HS-5 (cell line): ENCODE measurements at places on chromosomes 6 and 20.

GRCh38 chr20:6421321-6422248, 298.8 kb upstream of the FERMT1 start:
- DNase-seq: no peak

DNA sequence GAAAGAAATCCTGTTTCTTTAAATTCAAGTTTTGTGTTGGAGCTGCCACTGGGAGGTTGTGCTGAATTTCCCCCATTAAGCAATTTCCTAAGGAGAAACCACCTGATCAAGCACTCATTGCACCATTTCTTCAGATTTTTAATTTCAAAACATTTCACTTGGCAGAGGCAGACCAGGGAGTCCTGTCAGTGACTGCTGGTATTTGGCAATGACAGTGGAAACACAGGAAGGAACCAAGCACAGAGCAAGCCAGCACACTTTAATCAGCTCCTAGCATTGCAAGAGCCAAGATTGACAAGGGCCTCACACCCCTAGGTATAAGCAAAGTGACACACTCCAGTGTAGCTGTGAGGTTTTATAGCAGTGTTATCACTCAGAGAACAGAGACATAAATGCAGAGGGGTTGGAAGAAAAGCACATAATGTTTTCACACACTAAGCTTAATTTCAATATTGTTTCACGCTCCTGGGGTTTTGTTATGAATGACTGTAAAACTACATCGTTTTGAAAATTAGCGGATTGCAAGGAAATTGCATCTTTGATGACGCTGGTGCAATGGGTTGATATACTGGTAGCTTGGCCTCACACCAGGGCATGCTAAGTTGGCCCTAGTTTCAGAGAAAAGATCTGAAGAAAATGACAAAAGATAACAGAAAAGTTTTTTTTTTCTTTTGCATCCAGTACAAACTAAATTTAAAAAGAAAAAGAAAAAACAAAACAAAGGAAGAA, 768.4 kb downstream of the TFAP2A start:
- DNase-seq: no peak

GRCh38 chr6:111429571-111429970, 53.4 kb downstream of the REV3L start:
- no peak for DNase-seq

DNA sequence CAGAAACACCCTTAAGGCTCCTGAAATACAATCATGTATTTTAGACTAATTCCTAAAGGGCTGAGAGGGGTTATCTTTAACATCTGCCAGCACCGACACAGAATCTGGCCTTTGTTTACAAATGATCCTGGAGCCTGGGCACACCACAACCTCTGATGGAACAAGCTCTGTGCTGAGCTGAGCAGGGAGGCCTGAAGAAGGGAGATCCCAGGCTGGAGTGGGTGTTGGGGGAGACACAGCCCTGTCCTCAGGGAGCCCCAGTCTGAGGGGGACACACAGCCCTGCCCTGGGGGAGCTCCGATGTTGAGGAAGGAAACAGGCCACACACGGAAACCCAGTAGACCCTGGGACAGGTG, 130.5 kb downstream of the VEGFA start:
- no peak for DNase-seq

- no peak for DNase-seq
Observed at GRCh38 chr6:105791583-105792318, 294.4 kb upstream of the PRDM1 start.

DNA sequence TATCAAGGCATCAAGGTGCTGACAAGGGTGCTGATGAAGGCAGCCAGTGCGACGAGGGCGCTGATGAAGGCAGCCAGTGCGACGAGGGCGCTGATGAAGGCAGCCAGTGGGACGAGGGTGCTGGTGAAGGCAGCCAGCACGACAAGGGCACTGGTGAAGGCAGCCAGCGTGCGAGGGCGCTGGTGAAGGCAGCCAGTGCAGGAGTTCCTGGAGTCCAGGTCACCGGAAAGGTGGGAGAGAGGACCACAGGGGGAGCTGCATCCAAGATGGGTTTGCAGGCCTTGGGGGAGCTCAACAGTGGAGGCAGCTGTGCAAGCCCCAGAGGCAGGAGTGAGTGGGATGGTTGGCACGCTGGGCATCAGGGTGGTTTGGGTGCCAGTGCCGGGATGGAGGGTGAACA, 176.3 kb downstream of the TBXT start:
- DNase-seq: no peak

DNA sequence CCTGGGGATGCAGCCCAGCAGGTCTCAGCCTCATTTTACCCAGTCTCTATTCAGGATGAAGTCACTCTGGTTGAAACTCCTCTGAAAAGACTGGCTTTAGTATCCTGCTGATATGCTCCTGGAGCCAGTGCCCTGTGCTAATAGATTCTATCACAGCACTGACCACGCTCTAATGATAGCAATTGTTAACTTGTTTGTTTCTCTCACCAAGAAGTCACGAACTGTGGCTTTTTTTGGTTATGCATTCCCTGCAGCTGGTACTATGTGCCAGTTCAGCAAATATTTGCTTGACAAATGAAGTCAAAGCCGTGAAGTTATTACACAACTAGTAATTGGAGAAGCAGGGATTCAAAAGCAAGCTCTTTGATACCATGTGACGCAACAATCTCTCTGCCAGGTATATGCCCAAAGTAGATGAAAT, 754.6 kb downstream of the KIF16B start:
- DNase-seq: no peak
